Mesothelial cell of epicardium (in vitro differentiated cells): ENCODE measurements at places on chromosomes 5 and 9. TPM values are rescaled to one million over a fixed set of nuclear protein-coding genes. Genes with fewer than 3 reads are reported as not detected.

DNA sequence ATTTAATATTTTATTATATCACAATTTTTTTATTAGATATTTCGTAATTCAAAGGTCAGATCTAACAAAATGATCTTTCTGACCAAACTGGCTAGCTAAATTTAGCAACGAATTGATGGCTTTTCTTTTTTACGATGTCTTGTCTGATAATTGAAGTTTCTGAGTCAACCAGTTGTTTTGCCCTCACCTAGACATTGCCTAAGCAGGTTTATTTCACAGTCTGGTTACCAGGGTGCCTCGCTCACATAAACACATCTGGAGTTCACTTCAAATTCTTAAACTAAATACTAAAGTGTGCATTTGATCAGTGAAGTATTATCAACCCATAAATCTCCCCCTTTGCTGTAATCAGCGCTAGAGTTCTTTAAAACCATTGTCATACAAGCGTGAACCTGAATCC lies 448.3 kb downstream of the TLE4 start:
- H3K4me3 ChIP-seq: no peak overlapping the region
- no peaks in the 10 kb centered on the region for H3K4me1 ChIP-seq
- no peaks in the 10 kb centered on the region for H3K36me3 ChIP-seq
- no peak for DNase-seq
- no peak overlapping the region for H3K27ac ChIP-seq

DNA sequence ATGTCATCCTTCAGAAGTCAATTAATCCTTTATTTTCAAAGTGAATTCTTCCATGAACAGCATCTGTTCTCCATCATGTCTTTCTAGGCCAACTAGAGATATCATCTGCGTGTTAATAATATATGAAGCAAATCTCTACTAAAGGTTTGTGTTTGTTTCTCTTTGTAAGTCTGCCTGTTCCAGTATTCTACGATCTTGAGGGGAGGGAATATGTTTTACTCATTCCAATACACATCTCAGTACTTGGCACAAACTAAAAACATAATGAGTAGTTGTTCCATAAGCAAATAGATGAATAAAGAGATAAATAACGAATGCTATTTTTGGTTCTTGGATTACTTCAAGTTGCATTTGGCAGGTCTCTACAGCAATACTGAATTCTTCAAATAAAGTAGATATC lies 470.7 kb upstream of the GRIN3A start:
- H3K27ac ChIP-seq: no peak overlapping the region
- H3K27me3 ChIP-seq: peaks cover 12% of the 10 kb centered on the region
- H3K36me3 ChIP-seq: no peaks in the 10 kb centered on the region
- no peaks in the 10 kb centered on the region for H3K4me1 ChIP-seq
- no peak overlapping the region for H3K4me3 ChIP-seq

GRCh38 chr9:125558453-125559092 lies 148.4 kb downstream of the MAPKAP1 start:
- no peaks in the 10 kb centered on the region for H3K36me3 ChIP-seq
- H3K27me3 ChIP-seq: no peaks in the 10 kb centered on the region
- DNase-seq: no peak

GRCh38 chr5:40962207-40962955 lies 53.1 kb downstream of the C7 start:
- peaks cover 2% of the 10 kb centered on the region for H3K36me3 ChIP-seq
- no peak overlapping the region for H3K27ac ChIP-seq
- H3K4me1 ChIP-seq: no peaks in the 10 kb centered on the region
- H3K4me3 ChIP-seq: no peak overlapping the region

DNA sequence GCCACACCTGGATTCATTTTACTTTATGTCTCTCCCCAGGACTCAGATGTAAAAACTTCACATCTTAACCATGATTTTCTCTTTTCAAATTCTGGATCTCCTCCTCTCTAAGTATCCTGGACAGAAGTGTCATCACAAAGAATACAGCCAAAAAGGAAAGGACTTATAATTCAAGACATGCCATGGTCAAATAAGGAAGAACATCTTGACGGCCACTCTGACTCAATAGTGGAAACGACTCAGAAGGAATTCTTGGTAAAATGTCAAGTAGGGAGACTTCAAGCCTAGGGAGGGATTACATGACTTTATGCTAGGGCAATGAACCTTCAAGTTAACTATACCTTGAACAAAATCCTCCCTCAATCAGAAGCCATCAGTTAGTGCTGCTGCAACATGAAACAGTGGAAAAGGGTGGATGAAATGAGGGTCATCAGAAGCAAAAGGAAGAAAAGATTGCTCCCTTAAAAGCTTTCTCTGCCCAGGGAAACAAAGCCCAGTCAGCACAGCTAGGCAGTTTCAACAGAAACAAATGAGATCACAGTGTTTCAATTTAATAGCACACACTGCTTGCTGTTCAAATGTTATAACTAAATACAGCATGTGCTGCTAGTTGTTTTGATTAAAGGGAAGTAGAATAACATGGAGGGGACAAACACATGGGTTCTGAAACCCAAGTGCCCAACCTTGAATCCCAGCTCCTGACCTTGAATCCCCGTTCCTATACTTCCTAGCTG lies 101.4 kb downstream of the LPAR1 start:
- no peaks in the 10 kb centered on the region for H3K27me3 ChIP-seq
- DNase-seq: no peak
- peaks cover 31% of the 10 kb centered on the region for H3K36me3 ChIP-seq

- no peaks in the 10 kb centered on the region for H3K27me3 ChIP-seq
- H3K36me3 ChIP-seq: no peaks in the 10 kb centered on the region
- DNase-seq: no peak
- no peaks in the 10 kb centered on the region for H3K4me1 ChIP-seq
- no peak overlapping the region for H3K4me3 ChIP-seq
Measured at GRCh38 chr5:10173716-10174115, 76.0 kb downstream of the ATPSCKMT start.

- peak overlapping the region; percentile 73 for H3K4me3 ChIP-seq
- DNase-seq: no peak
- no peak overlapping the region for H3K27ac ChIP-seq
- H3K27me3 ChIP-seq: peaks cover 15% of the 10 kb centered on the region
Measured at GRCh38 chr5:143402017-143402552, 1.4 kb downstream of the NR3C1 start.

DNA sequence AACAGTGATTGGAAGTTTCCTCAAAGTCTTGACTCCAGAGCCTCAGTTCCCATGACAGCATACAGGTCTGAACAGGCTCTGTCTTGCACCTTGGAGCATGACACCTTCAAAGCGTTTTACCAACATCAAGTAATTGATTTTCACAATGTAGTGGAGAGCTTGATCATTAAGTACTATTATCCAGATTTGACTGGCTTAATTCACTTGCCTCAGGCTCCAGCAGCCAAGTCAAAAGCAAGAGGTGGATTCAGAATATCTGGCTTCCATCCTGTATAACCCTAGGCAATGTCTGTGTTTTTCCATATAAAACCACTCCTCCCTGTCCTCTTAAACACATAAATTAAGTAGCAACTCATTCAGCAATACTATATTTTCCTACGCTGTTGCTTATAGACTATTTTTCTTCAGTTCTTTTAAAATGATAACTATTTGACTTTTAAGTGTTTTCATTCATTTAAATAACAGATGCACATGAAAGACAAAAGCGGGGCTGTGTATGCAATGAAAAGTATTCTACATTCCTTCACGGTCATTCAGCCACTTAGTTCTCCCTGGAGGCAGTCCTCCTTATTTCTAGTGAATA lies 150.8 kb upstream of the RANBP3L start:
- H3K36me3 ChIP-seq: no peaks in the 10 kb centered on the region
- peak overlapping the region; percentile 91 for H3K27ac ChIP-seq
- H3K27me3 ChIP-seq: no peaks in the 10 kb centered on the region
- H3K4me1 ChIP-seq: peaks cover 58% of the 10 kb centered on the region
- no peak for DNase-seq
- H3K4me3 ChIP-seq: no peak overlapping the region

DNA sequence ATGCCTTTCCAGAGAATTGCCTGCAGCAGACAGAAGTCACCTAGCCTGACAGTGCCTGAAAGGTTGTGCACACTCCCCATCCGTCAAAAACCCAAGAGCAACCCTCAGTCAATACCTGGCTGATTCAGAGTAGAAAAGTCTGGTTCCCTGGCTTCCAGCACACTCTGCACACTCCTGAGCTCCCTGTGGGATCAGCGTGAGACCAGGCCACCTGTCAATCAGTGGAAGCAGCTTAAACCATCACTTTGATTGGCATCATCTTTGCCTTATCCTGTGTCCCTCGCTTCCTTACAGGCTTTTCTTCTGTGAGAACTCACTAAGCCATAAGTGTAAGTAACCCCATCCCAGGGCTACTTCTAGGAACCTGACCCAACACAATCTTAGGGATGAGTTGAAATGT lies 109.8 kb downstream of the ACTL7B start:
- H3K4me1 ChIP-seq: peaks cover 11% of the 10 kb centered on the region
- no peaks in the 10 kb centered on the region for H3K27me3 ChIP-seq
- H3K27ac ChIP-seq: no peak overlapping the region

DNA sequence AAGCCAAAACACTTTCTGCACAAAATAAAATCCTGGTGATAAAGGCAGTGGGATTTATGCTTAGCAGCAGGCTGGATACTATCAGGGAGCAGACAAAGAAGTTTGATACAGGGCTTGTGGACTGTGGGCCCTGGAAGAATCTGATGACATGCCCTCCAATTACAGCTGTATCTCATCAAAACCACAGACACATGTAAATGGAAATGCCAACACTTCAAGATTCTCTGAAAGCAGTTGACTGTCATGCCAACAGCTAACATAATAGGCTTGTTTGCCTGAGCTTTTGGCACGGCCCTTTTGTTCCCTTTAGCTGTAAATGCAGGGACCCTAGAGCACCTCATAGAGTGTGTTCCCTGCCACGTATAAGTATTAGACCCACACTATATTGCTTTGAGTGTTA lies 114.4 kb downstream of the STK32A start:
- peaks cover 17% of the 10 kb centered on the region for H3K27me3 ChIP-seq
- no peak for DNase-seq
- H3K36me3 ChIP-seq: no peaks in the 10 kb centered on the region
- H3K4me3 ChIP-seq: no peak overlapping the region

GRCh38 chr5:32589942-32590869 lies 4.8 kb downstream of the SUB1 start:
- DNase-seq: no peak
- H3K27me3 ChIP-seq: no peaks in the 10 kb centered on the region
- H3K4me1 ChIP-seq: peaks cover 14% of the 10 kb centered on the region
- peaks cover 29% of the 10 kb centered on the region for H3K36me3 ChIP-seq
- no peak overlapping the region for H3K27ac ChIP-seq
- no peak overlapping the region for H3K4me3 ChIP-seq

- H3K4me1 ChIP-seq: peaks cover 24% of the 10 kb centered on the region
- peaks cover 17% of the 10 kb centered on the region for H3K36me3 ChIP-seq
- no peaks in the 10 kb centered on the region for H3K27me3 ChIP-seq
- DNase-seq: no peak
Measured at GRCh38 chr5:138574744-138575193, 432 bp downstream of the HSPA9 start.

The UGT3A1 gene
- total RNA-seq: not detected in 3 replicates

The SLCO4C1 gene
- total RNA-seq: 1.1 to 1.3 TPM (median 1.2 TPM) in 3 replicates

The TRAPPC13 gene
- 21.7 to 21.8 TPM (median 21.8 TPM) in 3 replicates for total RNA-seq

The WDR38 gene
- total RNA-seq: not detected in 3 replicates

The KIF4B gene
- total RNA-seq: 0.07 to 0.11 TPM in 2 of 3 replicates, not detected in the other

The SPATA31A3 gene
- not detected in 3 replicates for total RNA-seq
